Activated T-helper 1 cell treated with Interleukin-2 at 50 U/mL for 16 hours (primary cell): ENCODE measurements at places on chromosomes 11 and 22.

DNA sequence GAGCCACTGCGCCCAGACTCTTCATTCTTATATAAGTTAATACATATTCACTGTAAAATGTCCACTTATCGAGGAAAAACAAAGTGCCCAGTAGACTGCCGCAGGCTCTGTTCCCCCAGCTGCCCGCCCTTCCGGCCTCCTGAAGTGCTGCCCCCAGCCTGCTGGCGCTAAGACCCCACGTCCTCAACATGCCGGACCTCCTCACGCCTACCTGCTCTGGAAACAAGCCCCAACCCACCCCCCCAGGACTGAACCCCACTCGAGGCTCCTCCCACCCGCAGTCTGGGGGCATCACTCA lies 1.1 kb downstream of the GATD1 start:
- DNase-seq: no peak

GRCh38 chr11:72072348-72072747 lies 8.0 kb downstream of the NUMA1 start:
- DNase-seq: no peak

GRCh38 chr11:78248903-78249302 lies 60.2 kb downstream of the USP35 start:
- DNase-seq: no peak

DNA sequence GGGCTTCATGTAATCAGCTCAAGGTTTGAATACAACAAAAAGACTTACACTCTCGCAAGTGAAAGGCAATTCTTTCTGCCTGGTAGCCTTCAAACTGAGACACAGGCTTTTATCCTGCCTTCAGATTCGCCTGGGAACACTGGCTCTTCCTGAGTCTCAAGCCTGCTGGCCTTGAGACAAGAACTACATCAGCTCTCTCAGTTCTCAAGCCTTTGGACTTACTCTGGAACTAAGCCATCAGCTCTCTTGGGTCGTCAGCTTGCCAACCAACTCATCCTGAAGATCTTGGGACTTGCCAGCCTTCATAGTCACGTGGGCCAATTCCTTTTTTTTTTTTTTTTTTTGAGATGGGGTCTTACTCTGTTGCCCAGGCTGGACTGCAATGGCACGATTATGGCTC lies 35.7 kb upstream of the LRRC10B start:
- DNase-seq: no peak

GRCh38 chr11:68164437-68164836 lies 43.2 kb upstream of the CHKA start:
- DNase-seq: no peak

- DNase-seq: peak; percentile 43
Observed at GRCh38 chr11:33987975-33988580, 63.5 kb upstream of the CAPRIN1 start.

GRCh38 chr11:20594274-20595061 lies 4.9 kb upstream of the SLC6A5 start:
- no peak for DNase-seq
